Fibroblast of skin of back (primary cell): ENCODE measurements at places on chromosomes 7 and 10.

GRCh38 chr10:76291175-76291574 is 859.8 kb downstream of the LRMDA start:
- DNase-seq = no peak

GRCh38 chr7:75628055-75628454 is 110.7 kb downstream of the HIP1 start:
- DNase-seq = no peak

GRCh38 chr10:44969854-44970253 is 8.8 kb downstream of the DEPP1 start:
- DNase-seq = no peak

GRCh38 chr7:142910481-142910880 is 23.1 kb downstream of the TRPV5 start:
- no peak for DNase-seq

DNA sequence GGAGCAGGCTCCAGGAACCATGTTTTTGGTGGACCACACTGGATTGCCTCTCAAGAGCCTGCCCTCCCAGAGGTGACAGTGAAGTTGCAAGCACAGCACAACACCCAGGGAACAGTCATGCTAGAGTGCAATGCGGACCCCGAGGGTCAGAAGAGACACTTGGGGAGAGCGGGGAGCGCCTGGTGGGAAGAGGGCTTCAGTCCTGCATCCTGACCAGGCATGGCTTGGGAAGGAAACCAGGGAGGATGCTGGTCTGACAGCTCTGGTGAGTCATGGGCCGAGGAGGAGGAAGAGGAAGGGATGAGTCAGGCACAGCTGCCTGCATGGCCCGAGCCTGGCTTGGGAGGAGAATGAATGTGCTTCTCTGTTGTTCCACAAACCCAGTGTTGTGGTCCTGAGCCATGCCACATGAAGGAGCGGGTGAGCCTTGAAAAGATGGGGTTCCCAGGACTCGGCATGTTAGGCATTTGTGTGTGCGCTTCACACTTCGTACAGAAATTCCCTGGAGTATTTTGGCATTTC is 29.5 kb upstream of the ANKRD2 start:
- peak; percentile 97 for DNase-seq

- peak; percentile 61 for DNase-seq
Measured at GRCh38 chr10:90031776-90032175, 330.4 kb downstream of the KIF20B start.

- peak; percentile 54 for DNase-seq
Measured at GRCh38 chr7:134931487-134931886, 54.8 kb upstream of the AGBL3 start.

DNA sequence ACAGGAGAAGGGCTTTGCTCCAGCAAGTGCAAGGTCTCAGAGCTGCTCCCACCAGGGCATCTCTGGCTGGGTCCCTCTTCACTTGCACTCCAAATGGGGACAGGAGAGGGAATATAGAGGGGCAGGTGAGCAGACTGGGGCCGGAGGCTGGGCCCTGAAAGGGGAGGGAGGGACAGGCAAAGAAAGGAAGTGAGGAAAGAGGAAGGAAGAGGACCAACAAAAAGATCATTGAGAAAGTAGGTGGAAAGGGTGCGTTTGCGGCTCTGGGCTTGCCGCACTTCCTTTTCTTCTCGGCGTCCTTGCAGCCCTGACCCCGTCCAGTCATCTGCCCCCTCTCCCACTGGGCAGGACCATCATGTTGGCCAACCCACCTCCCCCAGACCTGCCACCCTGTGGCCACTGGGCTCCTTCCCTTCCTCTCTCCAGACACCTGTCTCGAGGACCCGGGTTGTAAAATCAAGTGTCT is 14.0 kb downstream of the ITPRIP start:
- DNase-seq = no peak

DNA sequence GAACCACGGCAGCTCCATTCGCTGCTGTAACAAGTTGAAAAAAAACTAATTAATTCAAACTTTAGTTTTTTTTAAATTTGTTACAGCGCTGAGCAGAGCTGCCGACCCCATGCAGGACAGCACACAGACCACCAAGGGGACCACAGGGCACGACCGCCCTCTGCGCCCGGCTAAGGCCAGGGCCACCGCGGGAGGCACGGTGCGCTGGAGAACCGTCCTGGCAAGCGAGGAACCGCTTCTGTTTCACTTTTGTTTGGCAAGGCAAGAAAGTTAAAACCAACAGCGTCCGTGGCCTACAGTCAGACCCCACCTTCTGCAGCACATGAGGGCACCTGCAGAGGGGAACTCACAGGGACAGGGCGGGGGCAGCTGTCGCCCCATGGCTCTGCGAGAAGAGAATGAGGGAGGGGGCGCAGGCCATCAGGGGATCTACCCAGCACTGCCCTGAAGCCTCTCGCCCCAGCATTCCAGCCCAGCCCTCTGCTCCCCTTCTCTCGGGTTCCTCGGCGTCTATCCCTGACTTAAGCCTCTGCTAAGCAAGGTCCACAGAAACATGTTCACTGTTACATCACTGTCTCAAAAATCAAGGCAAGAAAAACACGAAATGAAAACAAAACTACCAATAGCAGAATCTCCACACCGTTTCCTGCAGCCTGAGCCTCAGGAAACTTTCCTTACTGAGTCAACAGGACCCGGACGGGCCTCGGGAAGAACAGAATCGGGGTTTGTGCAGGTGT is 204.4 kb downstream of the DIP2C start:
- DNase-seq = peak; percentile 27

DNA sequence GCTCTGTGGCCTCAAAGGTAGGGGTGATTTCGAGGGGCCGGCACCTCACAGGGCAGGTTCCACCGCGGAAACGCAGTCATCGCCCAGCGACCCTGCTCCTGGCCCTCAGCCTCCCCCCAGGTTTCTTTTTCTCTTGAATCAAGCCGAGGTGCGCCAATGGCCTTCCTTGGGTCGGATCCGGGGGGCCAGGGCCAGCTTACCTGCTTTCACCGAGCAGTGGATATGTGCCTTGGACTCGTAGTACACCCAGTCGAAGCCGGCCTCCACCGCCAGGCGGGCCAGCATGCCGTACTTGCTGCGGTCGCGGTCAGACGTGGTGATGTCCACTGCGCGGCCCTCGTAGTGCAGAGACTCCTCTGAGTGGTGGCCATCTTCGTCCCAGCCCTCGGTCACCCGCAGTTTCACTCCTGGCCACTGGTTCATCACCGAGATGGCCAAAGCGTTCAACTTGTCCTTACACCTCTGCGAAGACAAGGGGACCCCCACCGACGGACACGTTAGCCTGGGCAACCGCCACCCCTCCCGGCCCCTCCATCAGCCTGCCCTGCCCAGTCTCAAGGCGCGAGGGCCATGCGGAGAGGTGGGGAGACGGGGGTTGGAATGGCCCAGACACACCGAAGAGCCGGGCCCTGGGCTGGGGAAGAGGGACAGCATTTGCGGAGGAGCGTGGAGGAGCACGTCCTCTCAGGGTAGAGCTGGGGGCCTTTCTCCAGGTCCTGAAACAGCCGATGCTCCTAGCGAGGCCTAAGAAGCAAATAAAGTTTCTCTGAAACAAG is 6.0 kb downstream of the SHH start:
- DNase-seq = no peak

GRCh38 chr10:34223658-34224057 is 591.4 kb downstream of the PARD3 start:
- DNase-seq = no peak

GRCh38 chr7:22809902-22810642 is 12.6 kb downstream of the TOMM7 start:
- DNase-seq = no peak

DNA sequence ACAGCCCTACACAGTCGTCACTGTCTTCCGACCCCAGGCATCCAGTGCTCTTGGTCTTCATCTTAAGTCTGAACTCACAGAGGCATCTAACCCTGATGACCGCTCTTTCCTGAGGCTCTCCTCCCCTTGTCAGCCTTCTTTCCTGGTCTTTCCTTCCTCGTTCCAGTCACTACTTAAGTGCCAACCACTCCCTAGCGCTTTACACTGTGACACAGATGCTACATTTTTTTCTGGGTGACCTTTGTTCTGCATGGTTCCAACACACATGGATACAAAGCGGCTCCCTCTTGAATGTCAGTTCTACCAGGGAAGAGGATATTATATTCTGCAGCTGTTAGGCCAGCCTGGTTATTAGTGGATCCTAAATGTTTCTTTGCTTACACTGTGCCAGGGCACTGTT is 12.7 kb downstream of the YWHAG start:
- no peak for DNase-seq

DNA sequence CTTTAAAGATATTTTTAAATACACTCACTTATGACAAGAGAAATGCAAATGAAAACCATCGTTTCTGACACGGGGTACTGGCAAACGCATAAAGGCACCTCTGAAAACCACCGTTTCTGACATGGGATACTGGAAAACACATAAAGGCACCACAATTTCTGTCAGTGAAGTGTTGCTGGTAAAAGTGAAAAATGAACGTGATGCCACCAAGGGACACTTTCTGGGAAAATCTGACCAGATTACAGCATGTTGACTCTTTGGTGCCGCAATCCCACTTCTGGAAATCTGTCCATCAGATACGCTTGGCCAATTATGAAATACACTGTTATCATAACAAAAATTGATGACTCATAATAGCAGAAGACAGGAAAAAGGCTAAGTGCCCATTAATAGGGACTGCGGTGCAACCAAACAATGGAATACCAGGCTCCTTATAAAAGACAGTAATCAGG is 131.7 kb downstream of the ZMYND11 start:
- peak; percentile 36 for DNase-seq

- no peak for DNase-seq
Measured at GRCh38 chr10:66671562-66671961, 254.3 kb upstream of the LRRTM3 start.

DNA sequence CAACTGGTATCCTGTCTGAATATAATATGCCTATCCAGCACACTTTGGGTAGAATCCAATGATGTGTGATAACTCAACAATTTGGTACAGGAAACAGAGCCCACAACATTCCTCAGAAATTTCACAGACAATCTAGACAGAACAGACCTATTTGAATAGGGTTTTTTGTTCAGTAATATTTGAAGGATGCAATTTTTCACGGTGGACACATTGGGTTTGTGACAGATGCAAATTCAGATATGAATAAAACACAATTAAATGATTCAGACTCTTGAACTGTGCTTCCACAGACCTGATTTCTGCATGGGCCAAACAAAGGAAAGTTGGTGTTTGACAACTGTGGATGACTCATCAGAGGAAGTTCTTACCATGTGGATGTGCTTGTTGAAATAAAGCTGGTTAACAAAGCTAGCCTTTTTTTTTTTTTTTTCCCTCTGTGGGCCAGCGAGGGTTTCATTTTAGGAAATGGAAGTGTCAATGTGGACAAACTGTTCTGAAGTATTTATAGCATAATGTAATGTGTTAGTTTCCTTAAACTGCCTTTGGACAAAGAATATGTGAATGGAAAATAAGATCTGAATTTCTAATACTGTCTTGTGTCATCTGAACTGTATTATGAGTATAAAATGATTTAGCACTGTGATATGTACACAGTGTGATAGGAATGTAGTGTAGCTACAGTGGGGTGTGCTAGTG is 43.2 kb upstream of the FAM133B start:
- peak; percentile 94 for DNase-seq

DNA sequence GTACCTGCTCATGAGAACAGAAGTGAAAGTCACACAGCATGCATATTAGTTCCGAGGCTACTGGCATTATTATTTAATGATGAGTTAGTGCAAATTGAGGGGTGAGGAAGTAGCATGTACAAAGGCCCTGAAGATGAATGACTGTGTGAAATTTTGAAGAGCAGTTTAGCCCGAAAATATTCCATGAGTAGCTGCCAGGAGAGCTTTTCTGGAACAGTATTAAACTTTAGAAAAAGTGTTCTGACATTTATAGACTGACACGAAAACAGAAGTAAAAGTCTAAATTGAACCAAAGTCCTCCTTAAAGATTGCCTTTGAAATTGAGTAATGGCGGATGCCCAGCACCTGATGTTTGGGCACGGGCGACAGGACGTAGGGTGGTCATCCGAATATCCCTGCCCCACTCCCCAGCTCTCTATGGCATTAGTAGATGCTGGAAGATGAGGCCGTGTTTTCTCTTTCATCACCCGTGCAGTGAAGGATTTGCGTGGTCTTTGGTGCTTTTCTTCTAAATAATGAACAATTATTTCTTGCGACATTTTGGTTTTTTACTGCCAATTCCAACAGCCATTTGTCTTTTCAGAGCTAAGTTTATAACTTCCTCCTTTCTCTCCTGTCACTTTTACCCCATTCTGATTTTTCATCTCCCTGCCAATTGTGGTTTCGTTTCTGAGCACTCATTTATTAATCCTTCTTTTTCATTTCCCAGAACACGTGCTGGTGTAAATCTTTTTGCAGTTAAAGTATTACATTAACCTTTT is 192.6 kb downstream of the MGMT start:
- no peak for DNase-seq

- peak; percentile 58 for DNase-seq
Measured at GRCh38 chr10:62261666-62262065, 7.0 kb downstream of the RTKN2 start.

DNA sequence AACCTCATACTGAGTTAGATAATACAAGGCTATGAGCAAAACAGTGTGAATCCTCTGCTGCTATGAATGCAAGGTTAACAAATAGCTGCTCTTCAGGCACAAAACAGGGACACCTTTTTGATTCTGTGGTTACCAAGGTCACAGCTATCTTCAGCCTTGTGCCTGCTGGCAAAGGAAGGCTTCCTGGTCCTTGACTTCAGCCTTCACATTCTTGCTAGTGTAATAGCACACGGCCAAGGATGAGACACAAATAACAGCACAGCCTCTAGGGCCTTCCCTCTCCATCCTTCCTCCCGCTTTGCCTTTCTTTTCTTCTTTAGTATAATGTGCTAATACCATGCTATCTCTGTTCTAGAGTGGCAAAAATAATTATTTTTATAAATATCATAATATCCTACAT is 130.6 kb upstream of the CAV2 start:
- DNase-seq = no peak

DNA sequence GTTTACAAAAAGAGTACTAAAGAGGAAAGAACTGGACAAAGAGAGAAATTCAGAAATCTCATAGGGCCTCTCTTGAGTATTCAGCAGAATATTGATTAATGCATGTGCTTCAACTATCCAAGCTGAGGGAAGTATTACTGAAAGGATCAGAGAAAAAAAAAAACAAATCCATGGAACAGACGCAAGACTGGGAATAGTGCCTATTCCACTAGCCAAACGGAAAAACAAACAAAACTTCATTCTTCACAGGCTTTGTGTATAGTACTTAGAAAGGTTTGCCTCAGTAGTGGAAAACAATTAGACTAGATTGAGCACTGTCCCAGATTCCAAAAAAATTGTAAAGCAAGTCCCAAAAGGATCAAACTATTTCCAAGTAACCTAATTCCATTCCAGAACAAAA is 106.2 kb downstream of the TFEC start:
- DNase-seq = no peak

GRCh38 chr7:125406111-125406510 is 476.5 kb upstream of the POT1 start:
- DNase-seq = peak; percentile 63

DNA sequence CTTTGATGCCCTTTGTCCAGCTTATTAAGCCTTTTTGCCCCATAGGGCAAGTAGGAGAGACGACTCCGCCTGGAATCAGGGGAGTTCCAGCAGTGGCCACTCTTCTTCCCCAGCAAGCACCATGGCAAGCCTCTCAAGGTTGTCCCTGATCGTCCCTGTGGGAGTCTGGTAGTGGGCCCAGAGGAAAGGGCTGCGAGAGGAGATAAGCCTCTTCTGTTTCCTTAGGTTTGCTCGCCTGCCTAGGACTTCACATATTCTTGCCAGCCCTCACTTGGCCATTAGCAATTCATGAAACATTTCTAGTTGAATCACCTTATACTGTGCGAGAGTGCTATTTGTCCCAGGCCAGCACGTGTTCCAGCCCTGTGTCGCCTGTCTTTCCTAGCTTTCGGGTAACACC is 47.8 kb upstream of the CPN1 start:
- no peak for DNase-seq
